ENCODE measurements at places on chromosomes 2 and 18.

DNA sequence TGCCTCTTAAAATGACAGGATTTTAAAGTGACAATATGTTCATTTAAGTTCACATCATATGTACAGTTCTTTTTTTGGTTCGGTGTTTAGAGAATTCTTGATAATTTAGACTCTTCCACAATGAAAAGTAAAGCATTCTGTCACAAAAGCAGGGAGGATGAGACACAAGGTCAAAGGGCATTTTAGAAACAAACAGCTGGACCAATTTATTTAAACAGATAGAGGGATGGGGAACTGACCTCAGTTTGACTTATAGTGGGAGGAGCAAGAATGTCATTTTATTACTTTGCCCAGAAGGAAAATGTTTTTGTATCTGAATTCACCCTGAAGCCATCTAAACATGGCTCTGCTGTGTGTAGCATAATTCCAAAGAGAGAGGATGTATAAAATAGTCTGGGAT is 128.5 kb downstream of the MEIS1 start:
- no peak for DNase-seq

DNA sequence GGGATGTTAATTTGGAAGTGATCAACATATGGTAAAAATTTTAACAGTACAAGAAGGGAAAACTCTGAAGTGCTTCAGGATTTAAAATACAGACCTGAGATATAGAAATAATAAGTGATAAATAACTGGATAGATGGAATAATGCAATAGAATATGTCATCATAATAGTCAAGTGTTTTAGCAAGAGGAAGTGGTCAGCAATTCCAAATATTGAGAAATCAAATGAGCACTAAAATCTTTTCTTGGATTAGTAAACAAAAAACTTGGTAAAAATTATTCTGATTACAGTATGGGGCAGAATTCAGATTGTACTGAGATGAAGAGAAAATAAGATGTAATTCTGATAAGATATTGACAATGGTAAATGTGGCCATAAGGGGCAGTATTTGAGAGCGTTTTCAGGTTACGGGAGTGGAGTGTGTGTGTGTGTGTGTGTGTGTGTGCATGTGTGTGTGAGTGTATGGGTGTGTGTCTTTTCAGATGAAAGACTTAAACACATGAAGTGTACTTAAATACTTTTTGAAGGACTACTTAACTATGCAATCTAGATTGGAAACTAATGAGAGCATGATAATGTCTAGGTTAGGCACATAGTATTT is 217.9 kb upstream of the ITGA4 start:
- no peak for DNase-seq

GRCh38 chr2:139917690-139918384 is 1137.6 kb upstream of the NXPH2 start:
- DNase-seq, result no peak

- DNase-seq, result no peak
Measured at GRCh38 chr2:240820607-240821428, 799 bp upstream of the KIF1A start.

DNA sequence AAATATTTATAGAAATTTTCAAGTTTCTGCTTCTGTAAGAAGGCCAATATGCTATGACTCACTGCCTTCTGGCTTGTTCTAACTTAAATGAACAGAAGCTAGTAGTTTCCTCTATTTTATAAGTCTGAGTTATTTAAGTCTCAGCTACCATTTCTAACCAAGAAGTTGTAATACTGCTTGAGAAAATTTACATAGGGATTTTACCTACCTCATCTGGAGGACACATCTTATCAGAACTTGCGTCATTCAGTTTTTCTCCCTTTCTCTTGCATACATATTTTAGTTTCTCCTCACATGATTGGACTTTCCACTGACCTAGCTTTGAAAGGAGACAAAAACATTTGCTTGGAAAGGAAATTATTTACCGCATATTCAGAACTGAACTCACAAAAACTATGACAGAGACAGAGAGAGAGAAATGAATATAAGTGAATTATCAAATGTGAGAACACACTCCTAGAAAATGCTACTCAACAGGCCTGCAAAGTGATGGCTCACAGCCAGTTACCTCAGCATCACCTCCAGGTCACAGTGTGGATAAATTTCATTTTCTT is 81.1 kb upstream of the CD302 start:
- DNase-seq, result peak; percentile 58

DNA sequence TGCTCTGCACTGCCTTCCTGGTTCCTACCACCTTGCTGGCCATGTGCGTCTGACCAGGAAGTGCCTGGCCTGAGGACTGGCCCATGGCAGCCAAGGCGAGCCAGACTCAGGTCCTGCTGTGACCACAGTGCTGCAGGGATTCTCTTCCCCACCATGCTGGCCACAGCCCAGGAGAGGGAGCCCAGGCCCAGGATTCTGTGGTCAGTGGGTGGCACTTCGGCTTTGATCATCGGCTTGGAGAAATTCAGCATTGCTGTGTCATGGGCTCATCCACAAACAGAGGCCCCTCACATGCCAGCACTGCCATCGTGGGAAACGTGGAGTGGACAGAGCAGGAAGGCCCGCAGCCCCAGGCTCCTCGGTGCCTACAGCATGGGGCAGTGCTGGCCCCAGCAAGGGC is 211.6 kb downstream of the SEPTIN10 start:
- DNase-seq, result no peak

- no peak for DNase-seq
Measured at GRCh38 chr2:64514008-64514407, 10.1 kb upstream of the AFTPH start.

DNA sequence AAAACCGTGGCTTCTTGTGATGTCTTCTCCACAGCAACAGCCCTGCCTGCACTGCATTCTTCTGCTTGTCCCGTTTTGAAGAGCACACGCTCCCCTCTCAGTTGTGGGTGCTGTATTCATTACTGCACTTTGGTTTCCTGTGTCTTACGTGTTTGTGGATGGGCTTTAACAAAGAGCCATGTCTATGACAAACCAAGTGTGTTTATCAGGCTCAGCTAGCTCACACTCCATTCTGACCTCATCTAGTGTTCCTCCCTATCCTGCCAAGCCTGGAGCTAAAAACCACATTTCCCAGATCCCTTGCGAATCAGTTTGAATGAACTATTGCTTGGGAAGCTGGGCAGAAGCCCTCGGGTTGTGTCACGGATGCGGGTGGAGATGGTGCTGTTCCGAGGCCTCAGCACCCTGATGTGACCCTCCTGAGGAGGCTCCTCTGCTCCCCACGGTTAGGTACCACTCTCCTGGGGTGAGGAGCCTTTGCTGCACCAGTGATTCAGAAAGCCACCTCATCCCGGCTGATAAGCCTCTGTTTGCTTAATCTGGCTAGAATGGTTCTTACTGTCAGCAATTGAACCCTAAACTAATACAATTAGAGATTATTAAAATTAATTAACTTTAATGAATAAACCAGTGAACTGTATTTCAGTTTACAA is 116.5 kb downstream of the GALR1 start:
- DNase-seq, result no peak

DNA sequence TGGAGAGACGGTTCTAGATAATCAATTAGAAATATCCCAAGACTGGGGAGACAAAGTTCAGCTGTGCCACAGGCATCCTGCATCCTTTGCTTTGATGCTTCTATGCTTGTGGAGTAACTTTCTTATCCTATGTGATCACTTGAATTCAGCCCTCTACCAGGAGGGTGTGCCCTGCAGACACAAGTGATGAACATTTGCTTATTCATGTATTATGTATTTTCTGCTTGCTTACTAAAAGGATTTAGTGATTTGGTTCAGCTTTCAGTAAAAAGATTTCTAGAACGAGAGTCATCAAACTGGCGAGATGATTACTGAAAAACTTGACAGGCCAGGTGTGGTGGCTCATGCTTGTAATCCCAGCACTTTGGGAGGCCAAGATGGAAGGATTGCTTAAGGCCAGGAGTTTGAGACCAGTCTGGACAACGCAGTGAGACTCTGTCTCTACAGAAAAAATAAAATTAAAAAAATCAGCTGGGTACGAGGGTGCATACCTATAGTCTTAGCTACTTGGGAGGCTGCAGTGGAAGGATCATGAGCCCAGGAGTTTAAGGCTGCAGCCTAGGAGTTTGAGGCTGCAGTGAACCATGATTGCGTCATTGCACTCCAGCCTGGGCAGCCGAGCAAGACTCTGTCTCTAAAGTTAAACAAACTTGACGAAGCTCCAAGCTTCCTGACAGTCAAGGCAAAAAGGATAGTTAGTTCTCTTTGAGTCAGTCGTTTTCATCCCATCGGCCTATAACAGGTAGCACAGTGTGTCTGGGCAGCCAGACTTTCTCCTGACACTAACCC is 13.3 kb downstream of the HK2 start:
- no peak for DNase-seq

- DNase-seq, result no peak
Measured at GRCh38 chr2:110948027-110948674, 172.6 kb upstream of the BCL2L11 start.

All from stimulated activated CD4-positive, alpha-beta T cell treated with anti-CD3 and anti-CD28 coated beads, Interleukin-1b, Interleukin-23, amount 100 ng/mL, for 48 hours (primary cell).